ENCODE measurements at places on chromosomes 3 and 15.

DNA sequence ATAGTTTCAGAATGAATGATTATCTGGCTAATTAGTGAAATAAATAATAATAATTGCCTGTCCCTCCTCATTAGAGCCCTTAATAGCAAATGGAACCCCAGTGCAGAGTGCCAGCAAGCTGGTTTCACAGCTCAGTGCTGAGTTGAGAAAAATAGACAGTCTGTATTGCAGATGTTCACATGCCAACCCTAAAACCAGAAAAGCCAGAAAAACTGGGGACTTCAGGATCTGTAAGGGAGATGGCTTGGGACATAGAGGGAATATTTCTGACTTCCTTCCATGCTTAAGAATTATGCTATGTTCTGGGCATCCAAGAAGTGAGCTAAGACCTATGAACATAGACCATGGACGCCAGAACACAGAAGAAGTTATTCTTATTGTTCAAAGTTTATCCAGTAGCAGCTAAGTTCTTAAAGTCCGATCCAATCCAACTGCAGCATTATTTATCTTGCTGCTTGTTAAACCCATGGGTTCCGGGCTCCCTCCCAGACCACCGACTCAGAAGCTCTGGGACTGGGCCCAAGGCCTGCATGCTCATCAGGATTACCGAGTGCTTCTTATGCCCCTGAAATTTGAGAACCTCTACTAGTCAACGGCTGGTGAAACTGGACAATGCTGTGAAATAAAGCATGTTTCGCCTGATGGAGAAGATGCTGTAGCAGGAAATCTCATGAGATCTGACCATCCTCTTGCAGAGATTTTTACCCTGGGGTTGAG is 158.3 kb downstream of the FOXB1 start:
- DNase-seq, result no peak

- DNase-seq, result no peak
Observed at GRCh38 chr3:37742574-37743212, 119.0 kb upstream of the CTDSPL start.

DNA sequence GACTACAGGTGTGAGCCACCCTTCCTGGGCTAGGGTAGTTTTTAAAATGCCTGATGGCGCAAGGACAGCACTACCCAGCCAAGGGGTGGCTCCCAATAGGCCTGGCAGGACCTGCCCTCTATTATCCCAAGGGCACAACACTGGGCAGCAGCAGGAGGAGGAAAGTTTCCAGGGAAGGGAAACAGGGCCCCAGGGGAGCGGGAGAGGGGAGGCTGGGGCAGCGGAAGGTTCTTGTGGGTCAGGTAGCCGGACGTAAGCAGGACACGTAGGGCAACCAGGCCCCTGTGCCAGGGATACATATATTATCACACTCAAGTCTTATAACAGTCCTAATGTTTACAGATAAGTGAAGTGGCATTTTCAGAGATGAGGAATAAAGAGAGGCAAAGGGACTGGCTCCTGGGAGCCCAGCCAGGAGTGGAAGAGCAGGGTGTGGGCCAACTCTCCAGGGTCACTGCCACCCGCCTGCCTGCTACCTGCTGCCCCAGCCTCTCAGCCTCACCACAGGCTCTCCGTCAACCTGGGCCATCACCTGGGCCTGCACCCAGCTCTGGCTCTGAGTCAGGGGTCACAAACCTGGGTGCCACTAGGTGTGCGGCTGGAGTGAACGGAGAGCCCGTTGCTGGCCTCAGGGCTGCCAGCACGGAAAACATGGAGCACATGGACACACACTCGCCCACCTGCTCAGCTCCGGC is 73.2 kb upstream of the SNRPA1 start:
- DNase-seq, result no peak

GRCh38 chr3:119294696-119295671 is 801 bp downstream of the ARHGAP31 start:
- DNase-seq, result peak; percentile 32

DNA sequence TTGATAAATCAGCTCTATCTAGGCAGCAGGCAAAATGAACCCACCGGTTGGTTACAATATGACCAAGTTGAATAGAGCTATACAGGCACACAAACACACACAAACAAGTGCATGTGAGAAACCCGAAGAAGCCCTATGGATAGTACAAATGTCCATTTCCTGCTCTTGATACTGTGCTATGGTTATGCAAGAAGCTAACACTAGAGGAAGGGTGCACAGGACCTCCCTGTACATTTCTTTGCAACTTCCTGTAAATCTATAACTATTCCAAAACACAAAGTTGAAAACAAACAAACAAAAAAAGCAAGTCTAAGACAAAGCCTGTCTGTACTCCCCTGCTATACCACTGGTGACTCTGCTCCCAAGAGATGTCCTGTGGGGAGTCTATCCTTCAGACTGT is 8.2 kb upstream of the FAM240A start:
- no peak for DNase-seq

GRCh38 chr15:52144656-52145178 is 32.1 kb upstream of the BCL2L10 start:
- DNase-seq, result no peak

DNA sequence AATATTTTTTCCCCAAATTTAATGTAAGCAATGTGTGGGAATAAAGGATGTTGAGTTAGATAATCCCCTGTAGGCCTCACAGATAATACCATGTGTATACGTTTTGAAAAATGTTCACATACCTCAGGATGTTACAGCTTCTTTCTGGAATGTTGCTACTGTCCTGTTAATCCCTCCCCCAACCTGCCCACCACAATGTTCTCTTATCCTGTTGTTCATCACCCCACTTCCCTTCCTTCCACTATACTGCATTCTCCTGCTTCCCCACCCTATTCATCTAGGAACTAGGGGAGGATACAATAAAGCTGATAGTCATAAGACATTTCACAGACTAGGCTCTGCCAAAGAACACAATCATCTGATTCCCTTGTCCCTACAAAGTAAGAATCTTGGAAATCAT is 92.1 kb downstream of the IGF2BP2 start:
- DNase-seq, result no peak

DNA sequence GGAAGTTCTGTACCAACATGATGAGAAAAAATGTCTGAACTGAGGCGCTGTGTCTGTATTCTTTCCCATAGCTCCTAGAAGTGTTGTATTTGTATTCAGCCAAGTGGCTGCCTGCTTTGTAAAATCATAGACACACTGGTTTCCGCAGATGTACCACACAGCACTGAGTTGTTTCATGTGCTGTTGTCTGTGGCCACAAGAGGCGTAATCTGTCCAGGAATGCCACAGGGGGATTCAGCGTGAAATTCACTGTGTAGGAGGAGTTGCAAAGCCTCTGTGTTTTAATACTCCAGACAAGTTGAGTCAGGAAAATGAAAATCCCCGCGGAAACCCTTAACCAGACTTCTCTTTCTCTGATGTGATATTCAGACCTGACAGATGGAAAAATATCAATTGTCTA is 462.2 kb downstream of the NSUN3 start:
- no peak for DNase-seq

GRCh38 chr15:64774629-64775493 is 528 bp downstream of the RBPMS2 start:
- no peak for DNase-seq

DNA sequence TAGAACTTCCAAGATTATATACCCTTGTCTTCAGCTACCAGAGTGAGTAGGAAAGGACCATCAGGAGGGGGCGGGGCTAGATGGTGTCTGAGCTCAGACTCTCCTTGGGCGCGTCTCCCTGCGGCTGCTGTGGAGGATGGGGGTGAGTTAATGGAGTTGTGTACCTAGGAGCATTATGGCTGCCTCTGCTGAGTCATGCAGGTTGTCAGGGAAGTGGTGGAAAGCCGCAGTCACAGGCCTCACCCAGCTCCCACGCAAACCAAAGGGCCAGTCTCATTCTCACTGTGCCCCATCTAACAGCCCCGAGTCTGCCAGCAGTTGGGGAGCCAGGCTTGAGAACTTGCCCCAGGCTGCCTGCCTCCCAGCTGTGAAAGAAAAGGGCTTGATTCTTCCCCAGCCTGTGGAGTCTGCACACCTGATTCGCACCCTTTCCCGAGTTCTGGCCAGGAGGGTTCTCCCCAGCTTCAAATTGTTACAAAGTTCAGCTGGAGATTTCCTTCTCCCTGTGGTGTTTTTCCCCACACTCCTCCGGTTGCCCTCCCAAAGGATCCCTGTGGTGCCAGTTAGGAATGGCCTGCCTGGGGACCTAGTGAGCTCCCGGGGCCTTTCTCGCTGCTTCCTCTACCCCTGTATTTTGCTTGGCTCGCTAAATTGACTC is 143.3 kb downstream of the HCN4 start:
- no peak for DNase-seq

DNA sequence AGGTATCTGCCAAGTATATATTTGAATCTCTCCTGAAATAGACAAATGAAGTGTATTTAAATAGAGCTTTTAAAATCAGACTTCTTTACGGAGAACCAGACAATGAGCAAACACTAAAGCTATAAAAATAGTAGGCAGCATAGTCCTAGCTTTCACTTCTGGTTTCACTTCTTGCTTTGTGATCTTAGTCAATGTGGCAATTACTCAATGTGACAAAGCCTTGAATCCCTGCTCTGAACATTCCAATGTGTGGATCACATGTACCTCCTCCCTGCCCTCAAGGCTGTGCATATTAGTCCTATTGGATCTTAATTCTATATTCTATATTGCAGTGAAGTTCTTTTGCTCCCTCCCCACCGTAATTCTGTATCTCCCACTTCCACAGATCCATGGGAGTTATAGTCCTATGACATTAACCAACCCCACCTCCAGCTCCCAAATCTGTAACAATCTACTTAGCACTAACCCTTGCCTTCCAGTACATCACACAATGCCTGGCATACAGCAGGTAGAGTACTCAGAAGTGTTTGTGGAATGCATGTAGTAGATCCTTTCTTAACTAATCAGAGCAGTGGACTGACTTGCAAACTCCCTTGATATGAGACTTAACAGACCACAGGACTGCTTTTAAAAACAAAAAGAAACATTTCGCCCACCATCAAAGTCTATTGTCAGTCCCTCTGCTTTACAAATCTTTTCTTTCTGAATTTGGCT is 24.3 kb upstream of the CP start:
- no peak for DNase-seq

GRCh38 chr3:124796477-124796876 is 66.2 kb downstream of the UMPS start:
- DNase-seq, result no peak

GRCh38 chr3:45092132-45093031 is 53.8 kb downstream of the CDCP1 start:
- no peak for DNase-seq

- DNase-seq, result no peak
Observed at GRCh38 chr3:64380546-64380945, 155.3 kb upstream of the PRICKLE2 start.

GRCh38 chr15:44525018-44525417 is 11.9 kb upstream of the EIF3J start:
- no peak for DNase-seq
